ENCODE measurements at places on chromosomes 3 and 15.

GRCh38 chr15:71549697-71550096 lies 260.7 kb upstream of the NR2E3 start:
- no peak for DNase-seq

GRCh38 chr3:135263331-135263730 lies 468.3 kb downstream of the EPHB1 start:
- no peak for DNase-seq

DNA sequence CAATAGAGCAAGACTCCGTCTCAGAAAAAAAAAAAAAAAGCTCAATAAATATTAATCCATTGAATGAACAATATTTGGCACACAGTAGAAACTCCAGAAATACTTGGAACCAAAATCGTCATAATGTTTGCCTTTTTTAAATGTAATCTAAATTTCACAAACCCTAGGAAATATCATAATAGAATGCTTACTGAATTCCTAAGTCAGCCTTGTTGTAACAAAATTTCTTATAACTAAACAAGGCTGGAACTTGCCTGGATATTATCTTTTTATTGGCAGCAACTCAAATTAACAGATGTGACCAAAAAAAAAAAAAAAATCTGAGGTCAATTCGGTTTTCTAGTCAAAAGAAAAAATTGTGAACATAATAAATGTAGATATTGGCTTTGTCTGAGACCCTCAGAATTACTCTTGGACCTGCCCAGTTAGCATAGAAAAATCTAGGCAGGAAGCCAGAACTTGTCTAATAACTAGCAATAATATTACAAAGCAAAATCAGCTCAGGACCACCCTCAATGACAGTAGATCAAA lies 33.3 kb downstream of the GABPB1 start:
- no peak for DNase-seq

DNA sequence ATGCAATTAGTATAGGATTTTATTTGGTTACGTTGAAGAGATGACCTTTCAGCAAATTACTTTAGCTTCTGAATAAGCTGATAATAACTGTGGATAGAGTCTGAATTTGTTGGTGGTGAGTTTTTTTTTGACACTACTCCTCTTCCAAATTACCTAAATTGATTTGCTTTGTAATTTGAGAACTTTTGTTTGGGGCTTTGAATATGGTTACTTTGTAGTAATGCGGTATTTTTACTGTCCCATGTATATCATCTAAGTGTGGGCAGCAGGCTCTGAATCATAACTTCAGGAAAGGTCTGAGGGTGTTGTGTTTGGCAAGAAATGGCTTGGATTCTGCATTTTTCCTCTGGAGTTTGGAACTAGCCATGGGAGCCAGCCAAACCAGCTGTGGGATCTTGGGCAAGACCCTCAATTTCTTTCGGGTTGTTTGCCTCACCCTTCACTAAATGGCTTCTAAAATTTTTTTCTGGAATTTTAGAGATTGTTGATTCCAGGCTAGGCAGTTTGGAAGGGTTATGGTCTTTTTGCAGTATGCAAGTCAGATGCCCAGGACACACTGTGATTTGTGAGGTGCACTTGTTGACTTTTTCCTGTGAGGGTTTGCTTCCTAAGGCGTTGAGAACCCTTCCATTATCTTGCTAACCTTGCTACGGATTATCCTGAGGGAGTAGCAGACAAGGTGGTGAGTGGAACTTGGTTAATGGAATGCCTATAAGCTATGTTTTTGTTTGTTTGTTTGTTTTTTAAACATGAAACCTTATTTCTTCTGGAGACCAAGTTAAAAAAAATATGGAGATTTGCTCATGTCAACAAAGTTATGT lies 10.4 kb downstream of the PTPRG start:
- DNase-seq = peak; percentile 73

All from endothelial cell of umbilical vein (primary cell).